Pancreas (tissue), 10 donors: ENCODE measurements at places on chromosomes 11 and 22.
A peak's percentile ranks its signal among the peaks of the same experiment; 100 is the strongest.

DNA sequence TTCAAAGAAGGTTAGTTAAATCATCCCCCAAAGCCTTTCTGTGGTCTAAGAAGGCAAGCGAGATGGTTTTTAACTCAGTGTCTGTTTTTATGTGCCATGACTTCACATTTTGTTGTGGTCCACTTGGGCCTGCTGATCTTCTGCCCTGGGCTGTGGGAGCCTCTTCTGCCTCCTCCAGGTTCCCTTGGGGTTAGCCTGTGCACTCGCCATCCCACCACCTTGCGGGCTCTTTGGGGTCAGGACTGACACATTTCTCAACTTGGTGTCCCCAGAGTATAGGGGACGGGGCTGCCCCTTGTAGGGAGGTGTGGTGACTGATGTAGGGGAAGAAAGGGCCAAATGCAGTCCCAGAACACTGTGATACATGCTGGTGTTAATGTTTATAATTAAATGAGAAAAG is 207.0 kb downstream of the TBC1D22A start:
- no peak for DNase-seq

DNA sequence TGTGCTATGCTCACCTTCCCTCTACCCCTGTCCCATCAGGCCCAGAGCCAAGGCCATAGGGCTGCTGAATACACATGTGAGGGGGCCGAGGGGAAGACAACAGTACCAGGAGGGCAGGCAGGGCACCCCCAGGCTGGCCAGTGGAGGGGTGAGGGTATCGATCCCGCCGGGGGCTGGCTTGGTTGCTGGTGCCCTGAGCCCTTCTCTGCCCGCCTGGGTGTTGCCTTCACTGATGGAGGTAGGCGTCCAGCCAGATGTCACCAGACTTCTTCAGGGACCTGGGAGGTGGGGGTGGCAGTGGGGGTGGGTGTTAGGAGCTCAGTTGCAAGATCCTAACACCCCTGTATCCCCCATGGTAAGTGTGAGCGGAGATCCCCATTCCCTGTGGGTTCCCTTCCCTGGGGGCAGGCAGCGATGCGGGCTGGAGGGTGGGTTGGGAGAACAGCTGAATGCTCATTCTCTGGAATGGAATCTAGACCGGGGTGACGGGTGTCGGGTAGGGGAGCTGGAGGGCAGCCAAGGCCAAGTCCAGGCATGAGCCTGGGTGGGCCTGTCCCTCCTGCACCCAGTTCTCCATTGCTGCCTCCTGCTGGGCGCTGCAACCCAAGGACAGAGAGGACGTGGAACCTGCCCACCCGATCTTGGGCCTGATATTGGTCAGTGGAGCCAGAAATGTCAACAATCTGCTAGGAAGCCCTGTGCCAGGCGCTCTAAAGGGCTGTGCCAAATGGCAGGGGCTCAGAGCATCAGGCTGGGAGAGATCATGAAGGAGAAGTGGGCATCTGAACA is 17.6 kb downstream of the FADS3 start:
- DNase-seq = no peak

- no peak for DNase-seq
Measured at GRCh38 chr11:65493367-65494176, 5.3 kb upstream of the MALAT1 start.

DNA sequence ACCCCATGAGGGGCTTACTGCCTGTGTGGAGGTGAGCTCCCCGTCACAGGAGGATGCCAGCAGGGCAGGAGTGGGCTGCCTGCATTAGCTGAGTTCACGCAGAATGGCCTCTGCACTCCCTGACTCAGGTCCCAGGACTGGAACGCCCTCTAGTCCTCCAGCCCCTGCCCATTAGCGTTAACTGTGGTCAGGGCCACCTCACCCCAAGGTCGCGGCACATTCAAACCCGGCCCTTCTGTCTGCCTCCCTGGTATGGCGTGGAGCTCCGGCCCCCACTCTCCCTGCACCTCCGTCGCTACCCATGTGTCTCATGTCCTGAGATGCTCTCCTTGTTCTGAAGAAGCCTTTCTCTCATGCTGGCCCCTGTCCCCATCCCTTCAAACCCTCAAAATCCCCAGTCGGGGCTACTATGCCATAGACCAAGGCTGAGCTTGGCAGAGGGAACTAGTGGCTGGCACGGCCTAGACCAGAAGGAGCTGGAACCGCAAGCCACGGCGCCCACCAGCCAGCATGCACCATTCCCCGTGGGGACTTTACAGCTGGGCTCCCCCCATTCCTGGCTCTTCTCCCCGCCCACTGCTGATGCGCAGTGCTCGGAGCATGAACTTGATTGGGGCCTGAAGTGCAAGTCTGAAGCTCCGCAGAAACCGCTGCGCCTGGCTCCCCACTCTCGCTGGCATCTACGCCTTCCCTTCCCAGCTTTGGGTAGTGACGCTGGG is 79.5 kb upstream of the RTL6 start:
- no peak for DNase-seq

DNA sequence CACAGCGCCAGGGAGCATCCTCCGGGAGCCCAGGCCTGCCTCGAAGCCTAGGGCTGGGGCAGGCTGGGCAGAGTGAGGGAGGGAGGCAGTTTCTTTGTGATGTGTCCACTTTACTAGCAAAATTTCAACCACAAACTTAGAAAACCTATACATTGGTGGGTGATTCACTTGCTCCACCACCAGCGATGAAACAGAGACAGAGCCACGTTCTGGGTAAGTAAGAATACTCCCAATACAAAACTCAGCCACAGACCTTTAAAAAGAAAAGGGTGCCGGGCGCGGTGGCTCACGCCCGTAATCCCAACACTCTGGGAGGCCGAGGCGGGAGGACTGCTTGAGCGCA is 22.3 kb downstream of the CDKN1C start:
- DNase-seq = no peak

DNA sequence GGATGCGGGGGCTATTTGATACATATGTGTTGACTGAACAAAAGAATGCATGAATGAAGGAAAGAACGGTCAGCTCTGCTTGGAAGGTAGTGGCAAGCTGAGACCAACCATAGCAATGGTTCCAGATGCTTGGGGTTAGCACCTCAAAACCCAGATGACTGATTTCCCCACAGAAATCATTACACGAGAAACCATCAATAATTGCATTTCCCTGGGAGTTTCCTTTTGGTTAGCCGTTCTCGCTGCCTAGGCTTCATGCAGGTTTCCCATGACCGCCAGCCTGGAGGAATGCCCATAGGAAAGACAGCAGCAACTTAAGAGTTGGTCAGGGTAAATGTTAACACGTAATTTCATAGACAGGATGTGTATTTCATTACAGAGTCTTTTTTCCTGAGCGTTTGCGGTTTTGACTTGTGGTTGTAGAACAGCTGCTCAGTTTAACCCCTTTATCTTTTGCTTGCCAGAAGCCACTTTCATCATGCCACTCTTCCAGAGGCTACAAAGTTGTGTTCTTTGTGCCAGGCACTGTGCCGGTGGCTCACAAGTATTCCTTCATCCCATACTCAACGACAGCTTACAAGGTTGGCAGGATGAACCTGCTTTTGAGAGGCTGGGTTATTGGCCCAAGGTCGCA is 2.8 kb downstream of the IL17RA start:
- no peak for DNase-seq

DNA sequence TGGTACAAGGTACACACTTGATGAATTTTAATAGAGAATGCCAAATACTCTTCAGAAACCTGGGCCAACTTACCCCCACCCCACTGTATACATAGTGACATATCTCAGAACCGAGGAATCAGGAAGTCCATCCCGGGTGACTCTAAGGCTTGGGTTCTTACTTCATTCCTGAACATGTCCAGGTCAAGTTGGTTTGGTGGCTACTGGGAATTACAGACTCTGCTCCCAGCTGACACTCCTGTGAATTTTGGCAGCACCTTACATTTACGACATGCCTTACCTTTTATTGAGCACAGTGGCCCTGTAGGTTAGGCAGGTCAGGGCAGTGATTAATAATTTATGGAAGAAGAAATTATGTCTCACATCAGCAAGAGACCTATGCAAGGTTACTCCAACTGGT is 70.1 kb upstream of the LDLRAD3 start:
- no peak for DNase-seq

GRCh38 chr11:73553266-73553665 is 44.6 kb downstream of the FAM168A start:
- DNase-seq = no peak

- DNase-seq = peak; percentile 85
Measured at GRCh38 chr11:78742430-78742829, 167.8 kb upstream of the NARS2 start.

DNA sequence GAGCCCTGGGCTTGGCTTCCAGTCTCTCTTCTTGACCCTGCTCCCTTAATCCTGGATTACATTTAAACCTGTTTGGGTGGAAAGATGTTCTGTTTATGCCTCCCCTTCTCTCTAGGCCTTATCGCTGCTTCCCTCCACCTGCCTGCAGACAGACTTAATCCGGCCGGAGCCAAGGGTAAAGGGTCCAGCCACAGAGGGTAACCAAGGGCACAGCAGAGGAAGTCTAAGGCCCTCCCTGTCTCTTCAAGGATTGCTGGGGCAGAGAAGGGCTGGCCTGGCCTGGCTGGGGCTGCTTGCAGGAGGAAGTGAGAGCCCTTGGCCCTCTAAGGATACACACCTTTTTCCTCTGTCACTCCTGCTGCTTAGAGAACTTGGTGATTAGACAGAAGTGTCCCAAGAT is 2.1 kb downstream of the GAL3ST3 start:
- DNase-seq = no peak

DNA sequence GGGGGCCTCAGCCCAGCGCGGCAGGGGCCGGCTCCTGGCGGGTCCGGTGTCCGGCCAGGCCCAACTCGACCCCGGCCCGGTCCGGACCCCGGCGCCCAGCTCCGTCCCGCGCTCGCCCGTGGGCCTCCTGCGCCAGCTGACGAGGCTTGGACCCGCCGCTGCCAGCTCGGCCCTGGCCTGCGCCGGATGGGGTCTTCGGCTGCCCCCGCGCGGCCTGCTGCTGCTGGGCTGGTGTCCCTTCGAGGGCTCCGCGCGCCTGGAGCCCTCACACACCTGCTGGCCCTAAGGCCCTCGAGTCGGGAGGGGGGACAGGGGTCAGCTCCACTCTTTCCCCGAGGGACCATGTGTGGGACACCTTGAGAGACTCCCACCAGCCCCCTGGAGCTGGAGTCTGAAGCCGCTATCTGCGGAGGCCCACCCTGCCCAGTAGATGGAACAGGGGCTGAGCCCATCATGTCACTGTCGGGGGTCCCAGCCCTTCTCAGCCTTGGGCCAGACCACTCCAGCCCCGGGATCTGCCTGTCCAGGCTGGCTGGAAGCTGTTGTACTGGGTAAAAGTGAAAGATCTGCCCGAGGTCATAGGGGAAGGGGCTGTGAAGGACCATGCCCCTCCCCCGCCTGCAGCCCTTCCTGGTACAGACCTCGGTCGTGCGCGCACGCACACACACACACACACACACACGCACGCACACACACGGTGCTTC is 768 bp upstream of the CDKN1C start:
- no peak for DNase-seq

- DNase-seq = no peak
Measured at GRCh38 chr11:121452609-121453150, at the start of gene SORL1-AS1. Gene SORL1-AS1, minus strand, starts transcription at chr11:121452967.

- no peak for DNase-seq
Measured at GRCh38 chr11:72760539-72761405, 8.6 kb upstream of the ARAP1 start.

DNA sequence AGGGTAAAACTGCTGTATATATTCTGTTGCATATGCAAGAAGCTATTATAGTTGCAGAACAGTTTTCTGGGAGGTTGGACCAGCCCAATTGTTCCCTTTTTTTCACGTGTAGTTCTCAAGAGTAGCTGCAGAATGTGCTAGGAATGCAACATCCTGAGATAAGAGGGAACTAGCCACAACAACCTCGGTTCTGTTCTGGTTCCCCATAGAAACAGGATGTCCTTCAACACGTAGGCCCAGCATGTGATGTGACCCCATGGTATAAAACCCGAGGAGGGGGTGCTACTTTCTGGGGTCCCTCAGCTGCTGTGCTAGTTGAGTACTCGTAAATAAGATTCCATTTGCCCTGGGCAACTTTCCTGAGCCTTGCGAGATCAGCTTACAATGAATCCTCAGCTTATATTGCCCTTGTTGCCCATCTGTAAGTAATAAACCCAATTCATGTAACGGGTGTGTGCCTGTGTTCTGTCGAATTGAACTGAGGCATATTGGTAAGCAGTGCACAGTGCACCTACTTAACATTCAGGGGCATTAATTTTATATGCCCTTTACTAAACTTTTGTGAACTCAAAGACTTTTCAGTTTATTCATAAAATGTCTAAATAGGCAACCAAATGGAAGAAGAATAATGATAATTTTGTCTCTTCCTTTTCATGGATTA is 23.0 kb upstream of the TRAF6 start:
- no peak for DNase-seq

DNA sequence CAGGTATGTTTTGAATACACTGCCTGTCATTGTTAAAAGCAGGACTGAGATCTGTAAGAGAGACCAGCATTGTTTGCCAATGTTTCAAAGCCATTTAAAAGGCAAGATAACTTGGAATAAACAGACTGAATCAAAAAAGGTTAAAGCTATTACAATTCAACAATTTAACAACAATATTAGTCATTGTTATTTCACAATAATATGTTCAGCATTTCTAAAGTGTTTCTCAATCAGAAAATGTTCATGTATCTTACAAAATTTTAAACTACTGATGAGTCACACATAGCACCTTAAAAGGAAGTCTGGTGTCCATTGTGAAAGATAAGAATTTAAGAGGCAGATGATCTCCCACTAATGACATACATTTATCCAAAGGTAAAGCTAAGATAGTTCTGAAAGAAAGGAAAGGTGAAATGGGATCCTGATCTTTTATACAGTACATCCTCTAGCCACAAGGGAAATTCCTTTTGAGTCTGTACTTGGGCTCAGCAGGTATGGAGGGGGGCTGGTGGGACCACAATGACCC is 79.7 kb downstream of the MAML2 start:
- DNase-seq = no peak

DNA sequence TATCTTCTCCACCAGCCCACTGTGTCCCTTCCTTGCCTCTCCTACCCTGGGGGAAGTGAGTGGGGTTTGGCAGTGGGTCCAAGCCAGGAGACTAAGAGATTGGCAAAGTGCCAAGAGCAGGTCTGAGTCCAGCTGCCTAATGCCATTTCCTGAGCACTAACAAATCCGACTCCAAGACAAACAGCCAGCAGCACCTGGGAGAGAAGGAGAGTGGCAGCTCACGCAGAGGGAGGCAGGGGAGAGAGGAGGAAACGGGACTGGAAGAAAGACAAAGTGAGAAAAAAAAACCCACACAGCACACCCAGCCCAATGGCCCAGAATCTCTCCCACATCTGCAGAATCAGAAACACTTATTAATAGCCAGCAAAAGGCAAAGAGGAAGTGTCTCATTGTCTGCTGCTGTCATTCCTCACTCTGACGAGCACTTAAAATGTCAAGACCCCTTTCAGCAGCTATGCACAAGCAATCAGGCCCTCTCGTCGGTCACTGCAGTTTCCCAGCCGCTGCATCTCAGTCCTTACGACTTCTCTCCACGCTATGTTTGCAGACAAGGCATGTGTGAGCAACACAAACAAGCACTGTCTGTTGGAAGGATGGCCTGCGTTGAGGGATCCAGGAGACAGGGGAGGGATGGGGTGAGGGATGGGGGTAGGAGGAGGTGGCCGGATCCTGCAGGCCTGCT is 558.4 kb upstream of the CADM1 start:
- DNase-seq = no peak

DNA sequence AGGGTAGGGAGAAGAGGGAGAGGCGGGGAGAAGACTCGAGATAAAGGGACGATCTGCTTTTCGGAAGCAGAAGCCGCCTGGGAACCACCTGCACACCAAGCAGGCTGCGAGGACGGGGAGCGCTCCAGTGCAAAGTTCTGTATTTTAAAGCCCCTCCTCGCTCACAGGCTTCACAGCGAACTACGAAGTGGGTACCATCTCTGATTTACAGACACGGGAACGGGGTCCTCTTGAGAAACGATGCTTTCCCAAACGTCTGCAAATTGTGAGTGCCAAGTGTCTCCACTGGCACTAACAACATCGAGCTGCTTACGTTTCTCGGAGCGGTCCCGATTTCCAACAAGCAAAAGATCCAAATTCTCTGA is 700 bp upstream of the STX3 start:
- DNase-seq = no peak
